ENCODE measurements at places on chromosomes 2 and 18. TPM values are rescaled to one million over a fixed set of nuclear protein-coding genes. Genes with fewer than 3 reads are reported as not detected.

ZEB2 gene
- 40.9 TPM for total RNA-seq

SKOR2 gene
- not detected for total RNA-seq

STK39 gene
- 29.4 TPM for total RNA-seq

CCDC178 gene
- total RNA-seq, result not detected

C2orf69 gene
- 19.5 TPM for total RNA-seq

DSEL gene
- total RNA-seq, result 0.06 TPM

PLEKHA3 gene
- total RNA-seq, result 26.4 TPM

CKAP2L gene
- 68.8 TPM for total RNA-seq

MC4R gene
- not detected for total RNA-seq

STAT4 gene
- total RNA-seq, result 109 TPM

CYS1 gene
- total RNA-seq, result not detected

SLC19A3 gene
- not detected for total RNA-seq

CARF gene
- 8.2 TPM for total RNA-seq

NT5C1B gene
- not detected for total RNA-seq

KYNU gene
- not detected for total RNA-seq

DUSP2 gene
- total RNA-seq, result 32.0 TPM

VIT gene
- not detected for total RNA-seq

MAP3K19 gene
- not detected for total RNA-seq

TMEM198 gene
- 2.8 TPM for total RNA-seq

CPSF3 gene
- total RNA-seq, result 57.9 TPM

MDH1B gene
- 0.23 TPM for total RNA-seq

CIB4 gene
- not detected for total RNA-seq

CXCR1 gene
- 1.4 TPM for total RNA-seq

CDH2 gene
- 0.14 TPM for total RNA-seq

G6PC2 gene
- not detected for total RNA-seq

REG3A gene
- not detected for total RNA-seq

TMEM163 gene
- 2.3 TPM for total RNA-seq

VWA3B gene
- total RNA-seq, result not detected

CCDC74B gene
- 0.47 TPM for total RNA-seq

ARL5A gene
- 45.3 TPM for total RNA-seq

TOGARAM2 gene
- total RNA-seq, result 15.0 TPM

SIX2 gene
- total RNA-seq, result not detected

LYG1 gene
- 1.8 TPM for total RNA-seq

PRSS56 gene
- total RNA-seq, result not detected

HNMT gene
- not detected for total RNA-seq

MC2R gene
- total RNA-seq, result not detected

CFAP65 gene
- not detected for total RNA-seq

OSBPL6 gene
- total RNA-seq, result 2.9 TPM

CFC1 gene
- total RNA-seq, result not detected

HEATR5B gene
- 15.2 TPM for total RNA-seq

RGPD4 gene
- 0.35 TPM for total RNA-seq

EVA1A gene
- not detected for total RNA-seq

IL36RN gene
- not detected for total RNA-seq

FBXO41 gene
- 28.2 TPM for total RNA-seq
